ENCODE measurements at places on chromosomes 3 and 15. TPM values are rescaled to one million over a fixed set of nuclear protein-coding genes. Genes with fewer than 3 reads are reported as not detected.

The GASK1A gene
- 6.1 TPM for polyA plus RNA-seq

- DNase-seq: no peak
Measured at GRCh38 chr15:52019394-52020220, 588 bp downstream of the MAPK6 start.

GRCh38 chr3:108428586-108428985 lies 81.8 kb downstream of the MYH15 start:
- DNase-seq: no peak

GRCh38 chr3:142977399-142977728 lies 13.9 kb upstream of the PAQR9 start:
- no peak for DNase-seq

The ASB14 gene
- 1.4 TPM for polyA plus RNA-seq

GRCh38 chr3:24245056-24245455 lies 249.6 kb downstream of the THRB start:
- no peak for DNase-seq

- no peak for DNase-seq
Measured at GRCh38 chr3:155517903-155518302, 224.4 kb upstream of the STRIT1 start.

The BTLA gene
- polyA plus RNA-seq: 0.83 TPM

DNA sequence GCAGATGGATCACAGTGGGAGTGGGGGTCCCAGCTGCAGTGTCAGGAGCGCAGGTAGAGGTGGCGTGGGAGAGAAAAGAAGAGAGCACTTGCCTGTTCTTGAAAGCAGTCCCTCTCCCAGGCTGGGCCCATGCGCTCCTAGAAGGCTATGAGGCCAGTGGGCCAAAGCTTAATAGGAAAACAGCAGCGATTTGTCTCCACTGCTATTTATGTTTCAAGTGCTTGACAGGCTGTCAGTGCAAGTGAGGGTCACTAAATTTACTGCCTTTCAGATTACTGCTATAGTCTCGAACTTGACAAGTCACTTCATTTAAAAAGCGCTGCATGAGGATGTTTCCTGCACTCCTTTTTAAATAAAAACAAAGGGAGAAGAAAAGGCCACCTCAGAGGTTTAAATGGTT lies 239.5 kb downstream of the GAP43 start:
- DNase-seq: no peak

- DNase-seq: no peak
Measured at GRCh38 chr3:102885289-102885688, 450.5 kb downstream of the ZPLD1 start.

The FSIP1 gene
- 3.6 TPM for polyA plus RNA-seq

DNA sequence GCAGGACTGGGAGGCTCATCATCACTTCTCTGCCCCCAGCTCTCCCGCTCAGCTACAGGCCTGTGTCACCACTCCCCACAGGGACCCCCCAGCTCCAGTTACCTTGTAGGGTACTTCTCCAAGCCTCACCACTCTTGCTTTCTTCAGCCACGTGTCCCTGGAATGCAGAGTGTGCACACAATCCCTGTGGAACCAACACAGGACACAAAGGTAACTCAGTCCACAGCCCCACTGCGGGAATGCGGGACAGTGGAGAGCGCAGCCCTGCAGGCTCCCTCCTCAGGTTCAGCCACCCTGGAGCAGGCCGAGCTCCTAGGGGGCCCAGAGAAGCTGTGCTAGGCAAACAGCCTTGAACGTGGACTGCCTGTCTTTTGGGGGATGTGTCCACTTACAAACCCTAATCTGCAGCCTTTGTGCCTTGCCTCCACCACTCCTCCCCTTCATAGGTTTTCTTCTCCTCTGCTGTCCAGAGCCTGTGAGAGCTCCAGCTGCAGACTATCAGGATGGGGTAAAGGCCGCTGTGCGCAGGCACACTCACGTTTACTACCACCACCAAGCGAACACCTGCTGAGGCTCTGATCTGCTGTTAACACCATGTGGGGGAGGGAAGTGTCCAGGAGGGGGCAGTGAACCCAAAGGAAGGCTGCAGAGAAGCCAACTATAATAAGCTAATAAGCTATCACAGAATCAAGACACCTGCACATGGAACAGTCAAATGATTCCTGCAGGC lies 26.0 kb downstream of the XPC start:
- DNase-seq: no peak

DNA sequence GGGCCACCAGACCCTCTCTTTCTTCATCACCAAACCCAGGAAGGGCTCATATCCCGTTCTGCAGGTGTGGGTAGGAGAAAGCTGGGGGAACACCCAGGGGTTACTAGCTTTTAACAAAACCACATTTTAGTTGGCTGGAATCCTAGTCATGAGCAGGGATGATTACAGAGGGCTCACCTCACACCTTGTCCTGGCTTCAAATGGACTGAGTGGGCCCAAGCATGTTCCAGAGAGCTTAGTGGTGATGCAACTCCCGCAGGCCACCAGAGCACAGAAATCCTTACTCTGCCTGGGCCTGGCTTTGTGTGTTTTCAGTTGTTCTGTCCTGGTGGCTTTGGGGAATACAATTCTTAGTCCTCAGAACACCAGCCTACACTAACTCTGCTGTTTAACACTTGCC lies 56.8 kb upstream of the RYK start:
- DNase-seq: no peak

The BLM gene
- 17.7 TPM for polyA plus RNA-seq

The GUCA1C gene
- polyA plus RNA-seq: 0.52 TPM

DNA sequence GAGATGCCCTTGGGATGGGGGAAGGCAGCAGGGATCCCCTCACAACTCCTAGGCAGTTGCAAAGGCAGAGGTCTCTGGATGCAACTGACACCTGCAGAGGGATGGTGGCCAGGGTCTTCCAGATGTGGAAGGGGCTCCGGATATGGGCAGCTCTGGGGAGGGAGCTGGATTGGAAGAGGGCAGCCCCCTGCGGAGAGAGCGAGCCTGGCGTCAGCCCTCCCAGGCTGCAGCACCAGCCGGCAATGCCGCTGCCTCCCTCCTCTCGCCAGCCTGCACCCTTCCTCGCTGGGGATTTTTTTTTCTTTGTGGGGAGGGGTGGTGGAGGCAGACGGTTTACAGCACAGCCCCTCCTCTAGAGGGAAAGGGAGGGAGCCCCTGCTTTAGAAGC lies 1.6 kb downstream of the INSYN1 start:
- no peak for DNase-seq

DNA sequence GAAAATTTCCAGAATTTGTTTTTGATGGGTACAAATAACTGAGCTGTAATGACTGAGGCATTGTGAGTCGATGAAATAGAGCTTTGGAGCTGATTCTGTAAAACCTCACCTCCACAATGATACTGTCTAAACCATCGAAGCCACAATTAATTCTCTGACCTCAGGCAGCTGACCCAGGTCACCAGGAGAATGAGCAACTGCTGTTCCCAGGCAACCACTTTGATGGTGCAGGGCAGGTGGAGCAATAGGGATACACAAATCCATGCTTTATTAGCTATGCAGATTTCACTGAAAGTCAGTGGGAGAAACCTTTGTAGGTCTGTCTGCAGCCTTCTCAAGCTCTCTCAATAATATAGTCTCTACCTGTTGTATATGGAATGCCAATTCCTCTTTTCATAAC lies 204.4 kb downstream of the RYR3 start:
- DNase-seq: no peak

DNA sequence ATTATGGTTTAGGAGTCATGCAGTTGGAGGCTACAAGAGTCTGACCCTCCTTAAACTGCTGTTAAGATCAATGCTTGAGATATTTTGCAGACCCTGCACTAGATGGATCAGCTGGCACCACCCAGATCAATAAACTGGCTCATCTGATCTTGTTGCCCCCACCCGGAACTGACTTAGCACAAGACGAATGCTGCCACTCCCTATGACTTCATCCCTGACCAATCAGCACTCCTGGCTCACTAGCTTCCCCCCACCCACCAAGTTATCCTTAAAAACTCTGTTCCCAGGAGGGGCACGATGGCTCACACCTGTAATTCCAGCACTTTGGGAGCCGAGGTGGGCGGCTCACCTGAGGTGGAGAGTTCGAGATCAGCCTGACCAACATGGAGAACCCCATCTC lies 594.0 kb downstream of the NTRK3 start:
- DNase-seq: no peak

The ATP1B3 gene
- polyA plus RNA-seq: 213 TPM

DNA sequence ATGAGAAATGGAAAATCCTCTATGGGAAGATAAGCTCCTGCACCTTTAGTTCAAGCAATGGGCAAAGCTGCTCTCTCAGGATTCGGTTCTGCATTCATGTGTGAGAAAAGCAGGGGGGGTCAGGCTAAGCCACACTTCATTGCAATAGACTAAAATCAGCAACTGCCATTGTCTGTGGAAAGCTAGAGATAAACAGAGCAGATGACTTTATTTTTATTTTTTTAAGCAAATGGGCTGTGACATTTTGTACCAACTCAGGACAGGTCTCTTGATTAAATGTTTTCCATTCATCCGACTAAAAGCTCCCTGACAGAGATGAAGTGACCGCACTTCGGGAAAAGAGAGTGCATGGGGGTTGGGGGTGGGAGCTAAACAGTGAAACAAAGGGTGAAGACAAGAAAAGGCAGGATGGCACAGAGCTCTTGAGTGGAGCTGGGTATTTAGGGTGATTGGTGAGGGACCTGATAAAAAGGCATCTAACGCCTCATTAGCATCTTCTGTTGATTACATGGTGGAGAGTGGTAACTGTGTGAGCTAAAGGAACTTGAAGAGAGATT lies 987.4 kb downstream of the TUSC7 start:
- no peak for DNase-seq

The ZPLD1 gene
- 0.60 TPM for polyA plus RNA-seq

- DNase-seq: no peak
Measured at GRCh38 chr15:37720267-37720666, 214.2 kb upstream of the TMCO5A start.

The PP2D1 gene
- polyA plus RNA-seq: 1.1 TPM

- DNase-seq: peak; percentile 55
Measured at GRCh38 chr15:71651750-71652186, 158.6 kb upstream of the NR2E3 start.

The USP50 gene
- polyA plus RNA-seq: 1.5 TPM

The IL12A gene
- polyA plus RNA-seq: 1.3 TPM

DNA sequence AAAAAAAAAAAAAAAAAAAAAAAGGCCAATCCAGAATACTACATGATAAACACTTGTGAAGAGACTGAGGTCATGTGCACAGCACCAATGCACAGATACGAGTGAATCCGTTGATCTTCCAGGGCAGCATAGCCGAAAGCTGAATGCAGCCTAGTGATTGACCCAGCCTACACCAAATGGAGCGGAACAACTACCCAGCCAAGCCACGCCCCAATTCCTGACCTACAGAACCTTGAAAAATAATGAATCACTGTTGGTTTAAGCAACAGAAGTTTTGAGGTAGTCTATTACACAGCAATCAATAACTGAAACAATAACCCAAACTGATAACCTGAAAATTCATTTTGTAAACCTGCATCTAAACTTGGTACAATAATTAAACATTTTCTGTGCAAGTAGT lies 361.0 kb downstream of the FHIT start:
- DNase-seq: no peak

DNA sequence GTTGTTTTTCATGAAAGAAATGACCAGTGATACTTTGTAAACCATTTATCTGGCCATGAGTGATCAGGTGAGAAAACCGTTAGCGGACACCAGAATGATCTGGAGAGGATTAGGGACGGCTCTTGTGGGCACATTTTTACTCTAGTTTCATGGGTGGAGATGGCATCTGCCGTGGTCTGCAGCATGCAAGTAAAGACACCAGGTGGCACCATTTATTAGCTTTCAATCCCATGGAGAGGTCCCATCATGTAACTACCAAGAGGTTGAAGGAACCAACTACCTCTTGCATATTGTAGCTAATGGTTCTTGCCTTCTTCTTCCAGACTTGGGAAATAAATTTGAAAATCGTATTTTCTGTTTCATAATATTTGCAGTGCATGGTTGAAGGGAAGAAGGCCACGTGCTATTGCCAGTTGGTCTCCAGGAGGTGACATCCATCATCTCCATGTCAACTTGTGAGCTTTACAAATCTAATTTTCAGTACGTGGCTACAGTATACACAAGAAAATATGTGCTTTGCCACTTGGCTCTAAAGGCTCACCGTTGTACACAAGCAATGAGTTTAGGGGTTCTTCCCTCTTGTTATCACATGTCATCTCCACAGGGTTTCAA lies 1.5 kb upstream of the MAPKBP1 start:
- DNase-seq: peak; percentile 54

Data from left kidney (tissue), 8 donors.